ENCODE measurements at places on chromosomes 4 and X.

- DNase-seq, result no peak
Measured at GRCh38 chr4:8410641-8411271, 29.8 kb downstream of the ACOX3 start.

GRCh38 chr4:134324179-134324578 is 122.6 kb upstream of the PABPC4L start:
- DNase-seq, result no peak

DNA sequence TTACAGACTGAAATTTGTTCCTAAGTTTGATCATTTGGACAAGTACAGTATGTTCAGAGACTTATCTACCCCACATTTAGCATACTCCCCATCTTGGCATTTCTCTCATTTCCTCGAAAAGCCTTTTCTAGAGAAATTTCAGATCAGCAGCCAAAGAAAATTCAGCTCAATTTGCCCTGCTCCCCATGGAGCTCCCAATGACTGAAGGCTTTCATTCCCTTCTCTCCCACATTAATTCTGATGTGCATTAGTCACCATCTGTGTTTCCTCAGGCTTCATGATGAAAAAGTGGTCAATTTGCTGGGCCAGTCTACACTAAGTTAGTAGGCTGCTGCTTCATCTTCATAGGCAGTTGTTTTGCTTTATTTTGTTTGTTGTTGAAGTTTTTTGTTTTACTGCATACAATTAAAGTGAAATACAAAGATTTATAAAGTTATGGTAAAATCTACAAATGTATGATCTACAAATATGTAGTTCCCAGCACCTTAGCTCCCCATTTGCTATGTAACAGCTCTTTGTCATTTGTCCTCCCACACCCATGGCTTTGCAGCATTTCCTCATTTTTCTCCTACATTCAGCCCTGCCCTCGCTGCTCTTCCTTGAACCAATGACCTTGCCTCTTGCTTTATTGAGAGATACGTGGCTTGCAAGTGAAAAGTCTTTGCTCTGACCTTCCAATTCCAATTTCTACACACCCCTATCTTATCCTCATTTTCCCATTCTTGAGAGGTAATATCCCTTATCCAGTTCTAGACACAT is 193.9 kb downstream of the ANAPC10 start:
- no peak for DNase-seq

DNA sequence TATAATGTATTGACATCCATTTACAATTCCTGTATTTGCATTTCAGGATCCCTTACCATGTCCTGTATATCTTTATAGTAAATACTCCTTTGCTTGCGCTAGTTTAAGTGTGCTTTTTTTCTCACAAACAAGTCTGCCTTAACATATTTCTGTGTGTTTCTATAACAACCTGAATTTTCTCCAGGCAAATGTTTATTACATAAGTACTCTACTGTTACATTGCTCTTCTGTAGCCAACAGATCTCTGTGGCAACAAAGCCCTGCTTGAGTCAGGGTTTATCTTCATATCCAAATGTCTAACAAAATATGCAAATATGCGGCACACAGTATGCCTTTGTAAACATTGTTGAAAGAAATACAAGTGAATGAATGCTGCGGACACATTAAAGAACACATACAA is 625.5 kb downstream of the TLL1 start:
- DNase-seq, result no peak

DNA sequence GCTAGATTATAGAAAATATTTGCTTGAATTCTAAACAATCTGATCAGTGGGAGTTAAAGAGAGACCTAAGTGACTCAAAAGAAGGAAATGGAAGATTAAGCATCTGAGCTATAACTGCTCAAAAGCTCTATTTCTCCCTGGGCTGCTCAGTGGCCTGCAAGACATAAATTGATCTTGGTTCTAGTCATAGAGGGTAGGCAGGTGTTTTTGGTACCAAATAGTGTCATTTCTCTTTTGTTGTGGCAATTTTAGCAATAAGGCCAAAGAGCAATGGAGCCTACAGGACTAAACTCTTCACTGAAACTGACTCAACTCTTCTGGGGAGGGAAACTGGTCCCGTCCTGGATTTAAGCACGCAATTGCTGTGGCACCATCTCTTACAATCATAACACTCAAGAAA is 33.9 kb upstream of the BMP2K start:
- no peak for DNase-seq

DNA sequence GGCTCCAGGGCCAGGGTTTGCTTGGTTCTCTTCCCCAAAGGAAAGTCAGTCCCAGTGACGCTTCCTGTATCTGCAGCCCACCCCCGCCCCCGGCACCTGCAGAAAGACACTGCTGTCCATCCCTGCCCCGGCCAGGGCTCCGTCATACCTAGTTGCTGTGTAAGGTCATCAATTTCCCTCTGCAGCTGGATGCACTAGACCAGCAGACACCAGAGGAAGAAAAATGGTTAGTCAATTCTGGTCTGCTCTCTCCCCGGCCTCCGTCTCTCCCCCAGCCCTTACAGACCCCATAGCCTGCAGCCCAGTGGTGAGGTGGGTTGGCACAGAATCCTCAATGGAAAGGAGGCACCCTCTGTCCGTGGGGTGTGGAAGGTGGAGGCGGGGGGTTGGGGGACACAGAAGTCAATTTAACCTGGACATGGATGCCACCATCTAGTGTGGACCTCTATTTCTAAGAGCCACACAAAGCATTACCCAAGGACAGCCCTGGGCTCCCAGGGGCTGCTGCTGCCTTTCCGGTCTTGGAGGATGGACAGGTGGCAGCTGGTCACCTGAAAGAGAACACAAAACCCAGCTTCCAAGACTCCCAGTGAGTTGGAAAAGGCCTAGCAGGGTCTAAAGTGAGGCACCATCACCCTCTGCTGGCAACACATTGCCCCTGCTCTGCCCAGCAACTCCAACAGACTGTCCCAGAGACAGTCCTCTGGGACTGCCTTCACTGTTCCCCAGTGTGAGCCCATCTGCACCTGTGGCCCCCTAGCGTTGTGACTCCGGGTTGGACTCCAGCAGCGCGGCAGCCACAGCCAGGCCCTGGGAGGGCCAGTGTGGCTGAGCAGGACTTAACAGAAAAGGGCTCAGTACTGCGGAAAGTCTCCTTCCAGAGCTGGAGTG is 40.2 kb upstream of the NHSL2 start:
- peak; percentile 25 for DNase-seq

GRCh38 chr4:163701916-163702315 is 207.4 kb downstream of the TMA16 start:
- no peak for DNase-seq

DNA sequence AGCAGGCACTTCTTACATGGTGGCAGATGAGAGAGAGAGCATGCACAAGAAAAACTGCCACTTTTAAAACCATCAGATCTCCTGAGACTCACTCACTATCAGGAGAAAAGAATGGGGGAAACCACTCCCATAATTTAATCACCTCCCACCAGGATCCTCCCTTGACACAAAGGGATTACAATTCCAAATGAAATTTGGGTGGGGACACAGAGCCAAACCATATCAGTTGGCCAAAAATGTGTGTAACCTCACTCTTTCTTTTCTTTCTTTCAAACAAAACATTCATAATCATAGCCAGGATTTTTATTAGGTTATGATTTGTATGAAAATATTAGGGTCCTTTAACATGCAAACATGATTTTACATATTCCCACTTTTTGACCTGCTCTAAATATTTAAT is 222.1 kb downstream of the PCDH18 start:
- no peak for DNase-seq

Measured in Jurkat, Clone E6-1 (cell line).